Fibroblast of pulmonary artery (primary cell): ENCODE measurements at places on chromosomes 5 and 9.

DNA sequence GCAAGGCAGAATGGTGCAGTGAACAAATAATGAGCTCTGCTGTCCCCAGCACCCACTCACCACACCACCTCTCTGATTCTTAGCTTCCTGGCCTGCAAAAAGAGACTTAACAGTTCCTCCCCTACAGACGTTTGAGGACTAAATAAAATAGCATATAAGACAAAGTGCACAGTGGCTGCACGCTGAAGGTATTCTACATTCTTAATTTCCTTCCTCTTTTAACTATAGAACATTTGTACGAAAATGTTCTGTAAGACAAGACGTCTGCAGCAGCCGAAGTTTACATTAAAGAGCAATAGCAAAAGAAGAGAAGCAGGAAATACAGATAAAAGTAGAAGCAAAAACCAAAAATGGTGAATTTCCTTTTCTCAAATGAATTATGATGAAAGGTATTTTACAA lies 15.7 kb downstream of the FBN2 start:
- no peak for DNase-seq

DNA sequence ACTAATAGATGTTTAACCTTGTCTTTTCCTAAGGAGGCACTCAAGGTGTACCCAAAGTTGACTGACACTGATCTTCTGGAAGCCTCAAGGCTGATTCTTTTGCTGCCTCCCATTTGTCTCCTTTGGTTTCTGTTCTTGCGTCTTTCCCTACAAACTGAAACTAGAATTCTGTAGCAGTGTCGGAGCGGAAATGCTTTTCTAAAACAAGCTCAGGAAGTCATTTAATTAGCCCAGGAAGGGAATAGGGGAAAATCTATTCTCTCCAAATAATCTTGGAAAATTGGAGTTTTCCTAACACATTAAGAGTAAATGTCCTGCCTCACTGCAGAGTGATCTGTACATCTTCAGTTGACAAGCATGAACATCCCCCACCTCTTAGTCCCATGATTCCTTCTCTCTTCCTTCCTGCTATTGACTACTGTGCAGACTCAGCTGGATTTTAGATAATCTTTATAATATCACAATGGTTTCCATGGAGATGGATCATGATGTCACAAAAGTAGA lies 182.7 kb downstream of the NR3C1 start:
- DNase-seq: no peak

- DNase-seq: no peak
Observed at GRCh38 chr5:1007221-1007680, 1.4 kb upstream of the NKD2 start.

GRCh38 chr9:17627641-17628040 lies 48.8 kb downstream of the SH3GL2 start:
- DNase-seq: no peak

DNA sequence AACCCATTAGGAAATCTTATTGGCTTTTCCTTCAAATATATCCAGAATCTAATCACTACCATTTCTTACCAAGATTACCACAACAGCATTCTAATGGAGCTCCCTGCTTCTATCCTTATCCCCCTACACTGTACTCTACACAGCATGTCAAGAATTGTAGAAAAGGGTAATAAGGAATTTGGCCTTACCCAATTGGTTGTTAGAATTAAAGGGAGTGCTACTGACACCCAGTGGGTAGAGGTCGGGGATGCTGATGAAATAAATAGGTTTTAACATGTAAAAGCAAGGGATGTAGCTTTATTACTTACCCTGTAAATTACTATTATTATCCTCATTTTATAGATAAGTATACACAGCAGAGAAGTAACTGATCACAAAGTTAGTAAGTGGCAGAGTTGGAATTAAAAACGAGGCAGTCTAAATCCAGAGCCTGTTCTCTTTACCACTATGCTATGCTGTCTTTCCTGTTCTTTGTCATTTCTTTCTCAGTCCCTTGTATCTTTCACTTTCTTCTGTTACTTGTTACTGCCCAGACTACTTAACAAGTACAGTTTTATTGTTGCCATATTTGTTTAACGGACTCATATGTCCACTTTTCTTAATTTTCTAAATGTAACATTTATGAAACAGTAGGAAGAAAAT lies 10.5 kb downstream of the SLC38A9 start:
- DNase-seq: no peak

GRCh38 chr9:81627481-81627880 lies 61.9 kb downstream of the TLE1 start:
- DNase-seq: no peak

GRCh38 chr9:72044095-72044494 lies 16.3 kb downstream of the C9orf57 start:
- DNase-seq: no peak
